ENCODE measurements at places on chromosomes 3 and 15.

DNA sequence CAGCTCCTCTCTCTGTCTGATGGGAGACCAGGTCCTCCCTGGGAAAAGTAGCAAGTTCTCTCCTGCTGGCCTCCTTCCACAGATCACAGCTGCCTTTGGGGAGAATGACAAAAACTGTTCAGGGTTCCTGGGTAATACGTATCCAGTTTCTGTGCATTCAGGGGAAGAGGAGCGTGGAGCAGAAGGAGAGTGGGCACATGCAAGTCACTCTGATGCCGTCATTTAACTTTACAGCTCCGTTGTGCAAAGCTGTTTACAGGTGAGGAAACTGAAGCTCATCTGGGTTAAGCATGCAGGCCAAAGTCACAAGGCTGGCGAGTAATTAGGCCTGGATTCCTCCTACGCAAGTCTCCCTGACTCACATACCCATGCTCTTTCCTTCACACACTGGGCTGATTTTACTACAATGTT, 7.5 kb upstream of the TM4SF1 start:
- peak; percentile 51 for DNase-seq

- no peak for DNase-seq
These were observed 29.8 kb downstream of the LARS2 start for GRCh38 chr3:45417930-45418847.

DNA sequence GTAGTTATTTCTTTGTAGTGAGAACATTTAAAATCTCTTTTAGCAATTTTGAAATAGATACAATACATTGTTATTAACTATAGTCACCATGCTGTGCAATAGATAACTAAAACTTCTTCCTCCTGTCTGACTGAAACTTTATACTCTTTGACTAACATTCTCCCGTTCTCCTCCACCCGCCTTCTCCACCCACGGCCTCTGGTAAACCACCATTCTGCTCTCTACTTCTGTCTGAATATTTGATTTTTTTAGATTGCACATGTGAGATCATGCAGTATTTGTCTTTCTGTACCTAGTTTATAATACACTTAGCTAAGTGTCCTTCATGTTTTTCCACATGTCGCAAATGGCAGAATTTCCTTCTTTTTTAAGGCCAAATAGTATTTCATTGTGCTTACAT, 72.8 kb upstream of the RBM5 start:
- no peak for DNase-seq

GRCh38 chr15:59687836-59688235, 1.3 kb downstream of the BNIP2 start:
- peak; percentile 13 for DNase-seq

DNA sequence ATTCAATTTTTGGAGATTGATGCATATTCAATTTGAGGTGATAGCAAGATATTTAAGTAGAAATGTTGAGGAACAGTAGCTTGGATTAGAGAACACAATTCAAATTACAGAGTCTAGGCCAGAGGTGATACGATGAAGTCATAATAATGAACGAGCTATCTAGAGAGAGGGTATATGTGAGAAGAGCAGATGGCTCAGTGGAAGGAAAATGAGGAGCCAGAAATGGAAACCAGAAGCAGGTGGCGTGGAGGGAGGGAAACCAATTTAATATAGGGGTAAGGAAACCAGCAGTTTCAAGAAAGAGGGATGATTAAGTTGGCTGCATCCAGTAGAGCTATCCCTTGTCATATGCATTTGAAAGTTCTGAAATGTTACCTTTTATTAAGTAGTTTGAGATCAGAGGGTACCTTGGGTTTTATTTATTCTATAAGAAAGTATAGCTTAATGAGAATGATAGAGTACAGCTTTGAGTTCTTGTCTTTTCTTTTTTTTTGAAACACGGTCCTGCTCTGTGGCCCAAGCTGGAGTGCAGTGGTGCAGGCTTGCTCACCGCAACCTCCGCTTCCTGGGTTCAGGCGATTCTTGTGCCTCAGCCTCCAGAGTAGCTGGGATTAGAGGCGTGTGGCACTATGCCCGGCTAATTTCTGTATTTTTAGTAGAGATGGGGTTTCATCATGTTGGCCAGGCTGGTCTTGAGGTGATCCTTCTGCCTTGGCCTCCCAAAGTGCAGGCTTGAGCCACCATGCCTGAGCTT, 22.1 kb downstream of the NCK1 start:
- no peak for DNase-seq

Data from fibroblast of skin of abdomen (primary cell).